H54 (cell line): ENCODE measurements at places on chromosomes 3 and 15.

GRCh38 chr3:19891740-19892139, 42.3 kb downstream of the EFHB start:
- no peak for DNase-seq

- DNase-seq = no peak
Measured at GRCh38 chr15:47414207-47414606, 303.1 kb upstream of the SEMA6D start.

GRCh38 chr15:47616876-47617275, 100.4 kb upstream of the SEMA6D start:
- no peak for DNase-seq

DNA sequence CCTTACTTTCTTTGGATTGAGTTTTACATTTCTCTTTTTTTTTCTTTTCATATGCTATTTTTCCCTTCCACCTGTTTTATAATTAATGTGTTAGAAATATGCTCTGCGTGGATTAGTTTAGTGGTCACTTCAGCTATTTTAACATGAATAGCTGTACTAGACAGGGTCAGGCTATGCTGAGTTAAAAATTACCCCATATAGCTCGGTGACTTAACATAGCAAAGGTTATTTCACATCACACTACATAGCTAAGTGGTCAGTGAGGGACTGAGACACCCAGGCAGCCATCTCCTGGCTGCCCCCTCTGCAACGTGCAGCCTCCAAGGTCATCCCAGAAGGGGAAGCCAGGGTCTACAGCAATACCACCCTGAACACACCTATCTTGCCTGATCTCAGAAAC, 46.9 kb upstream of the KIF23 start:
- no peak for DNase-seq

DNA sequence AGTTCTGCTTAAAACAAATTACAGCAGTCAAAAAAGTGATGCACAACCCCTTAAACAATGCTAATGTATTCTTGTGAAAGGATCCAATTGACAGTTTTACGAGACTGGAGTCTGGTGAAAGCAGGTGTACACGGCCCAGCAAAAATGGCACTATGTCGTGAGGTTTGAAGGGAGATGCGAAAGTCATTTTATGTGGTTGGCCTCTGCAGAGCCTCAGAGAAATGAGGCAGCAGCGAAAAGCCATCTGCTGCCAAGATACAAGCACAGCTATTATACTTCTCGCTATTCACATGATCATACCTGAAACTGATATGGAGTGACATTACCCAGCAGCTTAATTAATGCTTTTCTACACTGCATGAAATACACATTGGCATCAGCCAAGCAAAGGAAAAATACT, 36.4 kb downstream of the MECOM start:
- no peak for DNase-seq

- no peak for DNase-seq
Measured at GRCh38 chr15:74630284-74631086, 14.8 kb downstream of the CLK3 start.

GRCh38 chr3:162285259-162285658, 788.7 kb downstream of the OTOL1 start:
- no peak for DNase-seq

DNA sequence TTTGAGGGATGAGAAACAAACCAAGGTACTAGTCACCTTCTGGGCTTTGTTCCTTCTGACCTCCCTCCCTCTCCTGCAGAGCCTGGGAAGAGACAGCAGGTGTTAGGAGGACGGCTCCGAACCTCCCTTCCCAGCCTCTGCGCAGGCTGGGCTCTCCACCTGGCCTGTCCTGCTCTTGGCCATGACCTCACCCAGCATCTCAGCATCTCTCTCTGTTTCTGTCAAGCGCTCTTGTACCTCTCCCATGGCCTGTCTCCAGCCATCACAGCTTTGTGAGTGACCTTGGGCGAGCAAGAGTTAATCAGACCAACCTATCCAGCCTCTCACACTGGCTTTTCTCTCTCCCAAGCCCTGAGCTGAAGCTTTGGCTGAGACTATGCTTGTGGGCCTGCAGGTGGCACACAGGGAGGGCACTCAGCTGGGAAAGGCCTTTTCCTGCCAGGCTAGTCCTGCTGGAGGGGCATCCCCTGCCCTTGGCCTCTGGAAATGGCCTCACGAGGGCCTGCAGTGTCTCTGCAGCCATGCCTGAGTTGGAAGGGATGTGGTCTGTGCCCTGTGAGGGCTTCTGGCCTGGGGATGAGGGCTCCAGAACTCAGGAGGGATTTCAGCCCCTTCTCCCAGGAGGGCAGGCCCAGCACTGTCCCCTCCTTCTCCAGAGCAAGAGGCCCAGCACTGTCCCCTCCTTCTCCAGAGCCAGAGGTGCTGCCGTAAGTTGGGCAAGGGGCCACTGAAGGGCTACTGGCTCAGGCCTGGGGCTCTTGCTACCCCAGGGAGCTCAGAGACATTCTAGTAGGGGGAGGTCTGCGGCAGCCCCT, 2.1 kb downstream of the CHST13 start:
- no peak for DNase-seq

GRCh38 chr15:100438570-100438969, 90.2 kb downstream of the CERS3 start:
- no peak for DNase-seq

GRCh38 chr15:29651476-29652233, 170.6 kb downstream of the TJP1 start:
- no peak for DNase-seq

GRCh38 chr3:143595456-143596077, 252.7 kb downstream of the SLC9A9 start:
- DNase-seq = no peak

GRCh38 chr3:525415-525814, 328.9 kb downstream of the CHL1 start:
- no peak for DNase-seq

GRCh38 chr15:69531665-69532027, 79.0 kb downstream of the RPLP1 start:
- no peak for DNase-seq

GRCh38 chr3:132605374-132605792, 8.3 kb downstream of the ACKR4 start:
- DNase-seq = no peak
